ENCODE measurements at places on chromosomes 6 and 20. TPM values are rescaled to one million over a fixed set of nuclear protein-coding genes. Genes with fewer than 3 reads are reported as not detected.

GRCh38 chr20:63863798-63864544 is 1.1 kb upstream of the TPD52L2 start:
- H3K27ac ChIP-seq: peak overlapping the region; percentile 99
- peaks cover 25% of the 10 kb centered on the region for H3K4me1 ChIP-seq
- peaks cover 24% of the 10 kb centered on the region for H3K36me3 ChIP-seq
- peak overlapping the region; percentile 98 for H3K4me3 ChIP-seq
- DNase-seq: peak; percentile 84

- no peaks in the 10 kb centered on the region for H3K27me3 ChIP-seq
- H3K36me3 ChIP-seq: no peaks in the 10 kb centered on the region
- no peak overlapping the region for H3K27ac ChIP-seq
- no peak for DNase-seq
These were observed 201.6 kb downstream of the SYNDIG1 start for GRCh38 chr20:24670981-24671380.

DNA sequence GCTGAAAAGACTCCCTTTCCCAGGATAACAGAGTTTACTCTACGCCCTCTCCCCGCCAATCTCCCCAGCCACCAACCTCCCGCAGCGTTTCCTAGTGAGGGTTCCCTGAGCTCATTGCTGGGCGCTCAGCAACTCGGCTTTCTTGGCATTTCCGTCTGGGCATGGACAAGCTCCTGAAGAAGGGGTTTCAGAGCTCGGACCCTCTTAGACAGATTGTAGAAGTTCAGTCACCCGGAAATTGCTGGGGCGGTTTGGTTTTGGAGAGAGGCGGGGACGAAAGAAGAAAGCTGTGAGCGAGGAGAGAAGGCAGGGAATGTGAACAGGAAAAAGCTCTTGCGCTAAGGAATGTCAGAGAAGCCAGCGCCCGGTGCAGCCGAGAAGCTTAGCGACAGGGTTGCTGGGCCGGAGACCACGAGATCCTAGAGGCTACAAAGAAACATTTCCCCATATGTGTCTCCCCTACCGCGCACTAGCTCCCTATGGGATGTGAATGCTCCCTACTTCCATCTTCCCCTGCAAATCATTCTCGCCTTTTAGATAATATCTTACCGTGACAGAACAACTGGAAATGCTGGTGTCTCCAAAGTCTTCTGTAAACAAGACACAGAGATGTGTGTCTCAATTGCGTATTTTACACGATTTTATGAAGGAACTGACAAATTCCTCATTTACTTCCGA is 15.8 kb downstream of the POM121L2 start:
- peaks cover 11% of the 10 kb centered on the region for H3K4me1 ChIP-seq
- H3K27ac ChIP-seq: no peak overlapping the region
- H3K27me3 ChIP-seq: peaks cover 73% of the 10 kb centered on the region

DNA sequence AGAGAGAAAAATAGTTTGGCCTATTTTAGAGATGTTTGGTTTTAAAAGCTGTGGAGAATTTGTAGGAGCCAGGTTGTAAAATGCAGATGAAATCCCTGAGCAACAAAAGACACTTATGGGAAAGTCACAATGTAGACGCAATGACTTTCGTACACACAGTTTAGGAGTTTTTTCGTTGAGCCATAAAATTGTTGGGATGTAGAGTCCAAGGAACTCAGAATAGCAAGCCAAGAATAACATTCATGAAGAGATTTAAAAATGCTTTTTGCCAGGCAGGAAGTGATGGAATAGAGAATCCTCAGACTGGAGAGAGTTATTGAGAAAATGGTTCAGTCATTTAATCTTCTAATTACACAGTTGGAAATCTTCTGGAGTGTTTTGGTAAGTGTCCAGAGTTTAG is 11.5 kb upstream of the PROKR2 start:
- no peaks in the 10 kb centered on the region for H3K36me3 ChIP-seq
- H3K4me3 ChIP-seq: no peak overlapping the region
- H3K27ac ChIP-seq: no peak overlapping the region
- DNase-seq: no peak
- H3K27me3 ChIP-seq: peaks cover 15% of the 10 kb centered on the region

GRCh38 chr6:123159861-123160260 is 163.8 kb downstream of the CLVS2 start:
- H3K4me1 ChIP-seq: no peaks in the 10 kb centered on the region
- DNase-seq: no peak
- H3K4me3 ChIP-seq: no peak overlapping the region
- no peaks in the 10 kb centered on the region for H3K27me3 ChIP-seq

GRCh38 chr6:112636650-112637262 is 289.6 kb downstream of the RFPL4B start:
- H3K4me1 ChIP-seq: no peaks in the 10 kb centered on the region
- no peaks in the 10 kb centered on the region for H3K27me3 ChIP-seq
- no peak overlapping the region for H3K4me3 ChIP-seq

DNA sequence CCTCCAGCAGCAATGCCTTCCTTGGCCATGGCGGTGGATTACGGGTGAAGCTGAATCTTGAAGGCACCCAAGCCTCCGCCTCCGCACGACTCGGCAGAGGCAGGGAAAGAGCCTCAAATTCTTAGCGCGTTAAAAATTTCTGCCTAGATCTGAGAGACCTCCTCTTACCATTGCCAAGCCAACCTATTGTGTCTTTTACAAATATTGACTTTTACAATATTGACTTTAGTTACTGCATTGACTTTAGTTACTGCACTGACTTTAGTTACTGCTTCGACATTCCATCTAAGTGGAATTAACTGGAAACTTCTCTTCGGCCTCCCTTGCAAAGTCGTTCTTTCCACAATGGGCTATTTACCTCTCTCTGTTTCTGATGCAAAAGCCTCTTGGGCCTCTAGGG is 13.8 kb upstream of the AKAP12 start:
- H3K4me1 ChIP-seq: peaks cover 13% of the 10 kb centered on the region
- no peak overlapping the region for H3K27ac ChIP-seq
- H3K27me3 ChIP-seq: peaks cover 3% of the 10 kb centered on the region
- no peaks in the 10 kb centered on the region for H3K36me3 ChIP-seq

DNA sequence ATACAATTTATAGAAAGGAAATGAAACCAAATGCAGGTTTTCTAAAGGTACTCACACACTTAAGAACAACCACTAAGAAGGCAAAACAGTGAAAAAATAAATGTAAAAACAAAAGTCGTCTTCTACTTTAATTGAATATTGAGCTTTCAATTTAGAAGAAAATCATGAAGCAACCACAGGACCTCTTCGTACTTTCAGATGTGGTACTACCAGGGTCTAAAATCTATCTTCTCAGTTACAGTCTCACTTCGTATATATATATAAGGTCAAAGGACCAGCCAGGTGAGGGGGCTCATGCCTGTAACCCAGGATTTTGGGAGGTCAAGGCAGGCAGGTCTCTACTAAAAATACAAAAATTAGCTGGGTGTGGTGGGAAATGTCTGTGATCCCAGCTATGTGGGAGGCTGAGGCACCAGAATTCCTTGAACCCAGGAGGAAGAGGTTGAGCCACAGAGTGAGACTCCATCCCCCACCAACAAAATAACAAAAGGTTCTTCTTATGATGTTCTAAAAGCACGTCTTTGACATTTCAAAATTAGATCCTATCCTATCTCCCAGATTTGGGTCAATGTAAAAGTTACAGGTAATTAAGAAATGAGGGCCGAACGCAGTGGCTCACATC is 12.5 kb downstream of the ROMO1 start:
- peak overlapping the region; percentile 90 for H3K27ac ChIP-seq
- DNase-seq: no peak
- peak overlapping the region; percentile 44 for H3K4me3 ChIP-seq
- H3K4me1 ChIP-seq: peaks cover 63% of the 10 kb centered on the region

GRCh38 chr6:144534180-144534579 is 249.0 kb downstream of the UTRN start:
- peaks cover 5% of the 10 kb centered on the region for H3K4me1 ChIP-seq
- peaks cover 24% of the 10 kb centered on the region for H3K36me3 ChIP-seq
- no peak for DNase-seq
- H3K27ac ChIP-seq: no peak overlapping the region
- no peaks in the 10 kb centered on the region for H3K27me3 ChIP-seq

NKAIN4 gene
- not detected for total RNA-seq

OR2J1 gene
- total RNA-seq: not detected

CLPSL1 gene
- total RNA-seq: not detected
